GM23248 (cell line): ENCODE measurements at places on chromosomes 1 and 21.

DNA sequence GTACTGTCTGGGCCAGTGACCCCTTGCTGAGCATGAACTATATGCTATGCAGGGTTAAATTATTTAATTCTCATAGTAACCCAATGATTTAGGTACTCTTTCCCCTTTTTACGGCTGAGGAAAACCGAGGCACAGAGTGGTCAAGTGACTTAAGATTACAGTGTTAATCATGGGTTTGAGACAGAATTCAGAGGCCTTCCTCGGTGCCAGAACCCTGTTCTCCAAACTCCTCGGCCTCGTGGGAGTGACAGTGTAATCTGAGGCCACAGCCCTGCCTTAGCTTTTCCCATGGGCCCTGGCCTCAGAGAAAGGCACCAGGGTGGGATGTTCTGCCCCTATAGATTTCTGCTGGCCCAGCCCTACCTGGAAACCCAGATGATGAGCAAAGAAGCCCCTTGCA lies 86.4 kb upstream of the ZNF648 start:
- DNase-seq = no peak

- DNase-seq = no peak
These were observed 120.5 kb upstream of the NGF start for GRCh38 chr1:115458426-115459114.

DNA sequence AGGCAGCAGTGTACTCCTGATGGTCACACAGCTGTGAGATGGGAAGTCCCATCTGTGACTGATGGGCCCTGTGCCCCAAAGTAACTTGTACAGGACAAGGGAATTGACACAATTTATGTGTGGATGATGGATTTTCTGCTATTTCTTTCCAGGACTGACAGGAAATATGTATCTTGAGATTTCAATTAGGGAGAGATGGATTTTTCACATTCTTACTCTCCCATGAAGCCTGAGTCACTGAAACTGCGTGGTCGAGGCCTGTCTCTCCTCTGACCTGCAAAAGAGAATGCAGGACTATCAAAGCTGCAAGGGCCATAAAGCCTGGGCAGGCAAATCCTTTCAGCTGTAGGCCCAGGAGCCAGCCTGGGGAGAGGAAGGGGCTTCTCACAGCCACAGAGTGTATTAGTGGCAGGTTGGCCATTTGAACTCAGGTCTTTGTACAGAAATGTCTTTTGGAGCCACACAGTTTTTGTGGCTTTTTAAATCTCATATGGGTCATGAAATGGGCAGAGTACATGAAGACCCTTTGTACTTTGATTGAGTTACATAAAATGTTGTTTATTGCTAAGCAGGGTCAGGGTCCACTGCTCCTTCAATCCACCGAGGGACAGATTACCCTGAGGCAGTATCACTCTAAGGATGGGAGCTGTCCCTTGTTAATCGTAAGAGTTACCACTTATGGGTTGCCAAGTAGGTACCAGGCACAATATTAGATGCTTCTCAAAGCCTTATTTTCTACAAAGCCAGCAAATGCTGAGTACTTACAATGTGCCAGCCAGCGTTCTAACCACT lies 14.8 kb downstream of the ALX3 start:
- DNase-seq = peak; percentile 71

DNA sequence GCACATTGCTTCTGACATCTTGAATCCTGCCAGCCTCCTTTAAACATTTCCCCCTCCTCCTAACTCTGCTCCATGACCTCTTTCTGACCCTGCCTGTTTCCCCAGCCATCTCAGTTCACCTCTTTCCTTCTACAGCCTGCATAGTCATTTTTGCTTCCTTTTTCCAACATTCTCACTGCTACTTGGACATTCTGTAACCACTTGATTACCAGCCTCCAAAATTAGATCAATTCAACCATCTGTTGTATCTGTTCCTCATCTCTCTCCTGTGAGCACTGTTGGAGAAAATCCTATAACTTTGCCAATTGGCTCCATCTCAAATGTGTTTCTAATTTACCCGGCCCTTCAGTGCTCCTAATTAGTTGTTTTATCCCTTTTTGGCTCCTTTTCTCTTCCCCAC lies 27.5 kb upstream of the GPR88 start:
- DNase-seq = no peak

GRCh38 chr1:67339623-67340343 lies 32.1 kb downstream of the IL12RB2 start:
- peak; percentile 88 for DNase-seq
